DMS79 (cell line): ENCODE measurements at places on chromosomes 13 and 19.

GRCh38 chr13:95471960-95472359, 80.6 kb upstream of the CLDN10 start:
- DNase-seq: no peak

- no peak for DNase-seq
These were observed 354.2 kb downstream of the DIAPH3 start for GRCh38 chr13:59809564-59809963.

GRCh38 chr13:99506634-99507033, 5.4 kb downstream of the TM9SF2 start:
- DNase-seq: no peak

- DNase-seq: no peak
These were observed 9.7 kb upstream of the DPRX start for GRCh38 chr19:53621885-53622740.

DNA sequence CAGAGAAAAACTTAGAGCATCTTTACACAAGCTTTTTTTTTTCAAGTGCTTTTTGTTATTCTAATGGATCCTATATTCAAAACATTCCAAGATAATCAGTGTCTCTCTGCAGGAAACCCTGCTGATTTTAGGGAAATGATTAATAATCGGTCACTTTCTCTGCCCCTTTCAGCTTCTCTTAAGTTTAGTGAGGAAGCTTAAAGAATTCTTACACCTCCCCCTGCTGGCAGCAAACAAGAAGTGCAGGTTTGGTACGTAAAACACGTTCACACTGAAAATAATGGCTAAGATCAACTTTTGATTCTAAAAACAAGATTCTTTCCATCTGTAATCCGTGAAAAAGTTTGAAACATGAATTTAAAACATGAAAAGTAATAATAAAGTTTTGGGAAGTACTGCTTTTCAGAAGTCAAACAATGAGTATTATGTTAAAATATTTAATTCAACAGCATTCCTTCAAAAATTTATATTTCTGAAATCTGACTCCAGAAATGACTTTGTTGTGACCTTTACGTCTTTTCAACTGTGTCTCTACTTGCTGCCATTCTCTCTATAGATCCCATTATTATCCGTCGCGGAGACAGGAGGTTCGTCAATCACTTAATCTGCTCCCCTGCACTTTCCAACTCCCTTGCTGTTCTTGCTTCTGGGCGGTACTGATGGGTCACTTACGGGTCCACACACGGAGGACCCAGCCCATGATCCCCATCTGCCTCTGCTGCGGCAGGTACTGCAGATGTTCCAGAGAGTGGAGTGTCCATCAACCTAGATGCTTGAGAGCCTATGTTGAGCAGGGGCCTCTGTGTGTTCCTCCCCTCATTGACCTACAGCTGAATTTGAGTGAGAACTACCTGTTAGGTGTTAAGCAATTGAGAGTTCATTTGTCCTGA, 203.1 kb upstream of the EDNRB start:
- DNase-seq: peak; percentile 5
